ENCODE measurements at places on chromosomes 2 and 18.

- no peak for DNase-seq
Measured at GRCh38 chr2:175445281-175445680, 263.8 kb upstream of the ATP5MC3 start.

- no peak for DNase-seq
Measured at GRCh38 chr2:238856713-238857567, 9.1 kb downstream of the TWIST2 start.

GRCh38 chr2:120472891-120473309 is 127.0 kb downstream of the INHBB start:
- no peak for DNase-seq

DNA sequence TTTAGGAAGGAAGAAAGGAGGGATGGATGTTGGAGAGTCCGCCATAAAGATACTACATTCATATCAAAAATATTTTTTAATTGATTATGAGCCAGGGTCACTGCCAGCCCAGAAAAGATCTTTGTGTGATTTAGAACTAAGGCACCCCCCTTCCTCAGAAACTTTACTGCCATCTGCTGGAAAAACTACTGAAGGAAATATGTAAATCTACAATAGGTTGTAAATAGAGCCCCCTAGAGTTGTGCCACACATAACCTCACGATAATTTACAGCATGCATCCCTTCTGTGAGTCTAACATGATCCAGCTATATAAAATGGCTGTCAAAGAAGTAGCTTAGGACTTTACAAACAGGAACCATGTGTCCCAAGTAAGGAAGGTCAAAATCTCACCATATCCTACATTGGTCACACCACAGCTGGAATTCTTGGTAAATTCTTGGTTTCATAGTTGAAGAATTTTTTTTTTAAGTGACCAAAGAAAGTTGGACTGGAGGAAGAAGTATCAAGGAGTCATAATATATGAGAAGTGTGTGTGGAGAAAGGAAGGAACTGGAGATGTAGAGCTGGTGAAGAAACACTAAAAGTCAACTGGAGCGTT is 152.5 kb downstream of the CYP26B1 start:
- DNase-seq, result no peak

DNA sequence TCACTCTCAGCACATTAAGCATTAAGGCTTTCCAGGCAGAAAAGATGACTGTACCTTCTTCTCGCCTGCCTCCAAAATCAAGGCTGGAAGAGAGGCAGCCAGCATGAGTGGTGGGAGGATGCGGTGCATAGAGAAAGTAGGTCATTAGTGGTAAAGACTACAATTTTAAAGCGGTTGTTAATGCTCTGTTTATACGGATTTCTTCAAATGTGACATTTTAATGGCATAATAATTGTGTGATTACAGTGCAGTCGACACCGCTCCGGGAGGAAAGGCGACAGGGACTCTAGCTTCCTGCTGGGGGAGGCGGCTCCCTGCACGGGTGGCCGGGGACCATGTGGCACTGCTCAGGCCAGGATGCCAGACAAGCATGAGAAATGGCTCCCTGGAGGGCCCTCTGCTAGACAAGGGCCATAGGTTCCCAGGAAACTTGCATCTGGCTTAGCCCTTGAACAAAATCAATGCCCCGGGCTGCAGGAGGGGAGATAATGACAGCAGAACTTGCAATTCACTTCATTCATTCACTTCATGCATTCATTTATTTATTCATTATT is 129.6 kb downstream of the GALNT14 start:
- no peak for DNase-seq

DNA sequence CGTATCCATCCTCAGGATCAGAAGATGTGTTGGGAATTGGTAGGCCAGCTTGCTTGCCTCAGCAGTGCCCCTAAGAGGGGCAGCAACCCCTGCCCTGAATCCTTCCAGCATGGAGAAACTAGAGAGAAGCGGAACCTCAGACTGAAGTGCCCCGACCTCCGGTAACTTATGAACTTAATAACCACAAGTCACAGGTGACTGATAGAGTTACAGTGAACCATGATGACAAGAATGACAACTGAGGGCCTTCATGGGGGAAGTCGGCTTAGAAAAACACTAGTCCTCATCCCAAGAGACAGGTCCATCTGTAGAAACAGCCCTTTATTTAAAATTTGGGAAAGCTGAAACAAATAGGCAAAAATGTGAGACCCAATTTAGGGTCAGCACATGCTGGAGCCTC is 42.5 kb upstream of the TMEM87B start:
- no peak for DNase-seq

GRCh38 chr2:215832791-215833190 is 180.6 kb downstream of the MREG start:
- no peak for DNase-seq

- DNase-seq, result no peak
Measured at GRCh38 chr2:192128655-192129054, 66.1 kb downstream of the TMEFF2 start.

DNA sequence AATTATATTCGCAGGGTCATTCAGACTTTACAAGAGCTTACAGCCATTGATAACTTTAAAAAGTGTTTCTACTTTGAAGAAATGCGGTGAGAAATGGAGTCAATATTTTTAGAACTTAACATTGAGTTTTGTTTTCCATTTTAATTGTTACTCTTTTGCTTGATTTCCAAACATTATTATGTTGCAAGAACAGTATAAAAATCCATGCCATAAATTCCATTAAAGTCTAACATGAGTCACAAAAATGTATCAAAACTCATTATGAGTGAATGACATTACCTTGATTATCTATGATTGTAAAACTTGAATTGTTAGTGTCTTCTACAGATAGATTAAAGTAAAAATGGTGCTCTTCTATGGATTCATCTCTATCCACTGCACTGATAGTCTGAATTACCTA is 92.6 kb downstream of the CDH19 start:
- no peak for DNase-seq

- DNase-seq, result no peak
Measured at GRCh38 chr2:70443726-70444125, 109.9 kb downstream of the TGFA start.

- DNase-seq, result peak; percentile 18
Measured at GRCh38 chr2:112005406-112006075, 49.5 kb upstream of the TMEM87B start.

DNA sequence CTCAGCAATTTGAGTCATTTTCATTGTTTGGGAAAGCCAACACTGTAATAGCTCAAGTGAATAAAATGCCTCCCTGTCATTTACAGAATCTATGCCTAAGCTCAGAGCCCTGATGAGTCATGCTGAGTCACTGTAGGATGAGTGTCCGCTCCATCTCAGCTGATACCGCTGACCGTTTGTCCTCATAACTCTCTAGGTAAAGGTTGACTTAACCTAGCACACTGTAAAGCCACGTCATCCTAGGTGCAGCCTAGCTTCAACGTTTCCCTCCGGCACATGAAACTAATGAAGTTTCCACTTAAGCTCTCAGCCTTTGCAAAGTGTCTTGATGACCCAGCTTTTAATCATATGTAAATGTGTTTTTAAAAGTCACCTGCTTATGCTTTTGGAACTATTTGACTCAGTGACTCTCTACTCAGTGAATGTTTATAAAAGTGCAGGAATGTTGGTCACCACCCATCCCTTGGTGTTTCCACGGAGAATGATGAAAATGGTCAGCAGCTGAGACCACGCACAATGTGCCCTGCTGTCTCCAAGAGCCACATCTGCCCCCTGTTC is 154.0 kb downstream of the PMAIP1 start:
- DNase-seq, result no peak

- DNase-seq, result no peak
Measured at GRCh38 chr2:145038041-145038525, 518.2 kb upstream of the ZEB2 start.

DNA sequence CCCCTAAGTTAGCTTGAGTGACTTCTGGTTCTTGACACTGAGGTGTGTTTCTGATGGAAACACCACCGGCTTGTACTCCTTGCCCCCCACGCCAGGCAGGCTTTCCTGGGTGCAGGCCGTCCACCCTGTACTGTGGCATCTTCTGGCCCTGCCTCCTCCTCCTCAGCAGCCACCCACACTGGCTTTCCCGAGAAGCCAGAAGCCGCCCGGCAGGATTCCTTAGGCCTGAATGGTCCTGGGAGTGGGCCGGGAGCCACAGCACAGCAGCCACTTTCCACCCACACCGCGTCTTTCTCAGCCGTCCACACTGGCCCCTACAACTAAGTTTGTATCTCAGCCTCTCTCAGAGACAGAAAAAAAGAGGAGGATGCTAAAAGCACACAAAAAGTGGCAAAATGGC is 2.1 kb upstream of the HSBP1L1 start:
- DNase-seq, result no peak

DNA sequence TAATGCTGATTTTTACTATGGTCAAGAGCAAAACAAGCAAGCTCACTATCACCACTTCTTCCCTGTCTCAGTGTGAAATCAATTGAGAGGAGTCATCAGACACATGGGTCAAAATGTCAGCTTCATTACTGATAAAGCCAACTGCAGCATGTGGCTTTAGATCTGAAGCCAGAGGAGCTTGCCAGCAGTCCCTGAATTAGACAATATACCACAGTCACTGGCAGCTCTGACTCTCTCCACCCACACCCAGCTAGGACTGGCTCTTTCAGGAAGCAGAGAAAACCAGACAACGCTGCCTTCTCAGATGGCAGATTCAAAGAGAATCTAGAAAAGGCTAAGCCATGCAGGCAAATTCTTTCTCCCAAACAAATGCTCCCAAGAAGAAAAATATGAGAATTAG is 20.0 kb upstream of the ASB18 start:
- DNase-seq, result no peak

DNA sequence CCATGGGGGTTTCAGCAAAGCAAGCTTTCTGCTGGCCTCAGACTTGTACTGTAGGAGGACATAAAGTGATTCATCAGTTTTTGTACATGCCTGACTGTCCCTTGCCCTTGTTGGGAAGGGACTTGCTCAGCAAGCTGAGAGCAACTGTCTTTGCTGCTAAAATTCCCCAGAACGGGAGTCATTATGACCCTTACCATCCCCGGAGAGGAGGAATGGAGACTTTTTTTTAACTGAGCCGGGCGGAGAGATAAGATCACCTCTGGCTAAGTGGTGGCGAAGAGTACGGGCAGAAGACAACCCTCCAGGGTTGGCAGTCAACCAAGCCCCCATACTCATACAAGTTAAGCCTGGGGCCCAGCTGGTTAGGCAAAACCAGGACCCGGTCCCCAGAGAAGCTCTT is 20.4 kb upstream of the NAGK start:
- no peak for DNase-seq

GRCh38 chr2:10169581-10169980 is 47.0 kb downstream of the RRM2 start:
- DNase-seq, result no peak

- DNase-seq, result no peak
Measured at GRCh38 chr18:6624661-6625311, 104.7 kb upstream of the ARHGAP28 start.

DNA sequence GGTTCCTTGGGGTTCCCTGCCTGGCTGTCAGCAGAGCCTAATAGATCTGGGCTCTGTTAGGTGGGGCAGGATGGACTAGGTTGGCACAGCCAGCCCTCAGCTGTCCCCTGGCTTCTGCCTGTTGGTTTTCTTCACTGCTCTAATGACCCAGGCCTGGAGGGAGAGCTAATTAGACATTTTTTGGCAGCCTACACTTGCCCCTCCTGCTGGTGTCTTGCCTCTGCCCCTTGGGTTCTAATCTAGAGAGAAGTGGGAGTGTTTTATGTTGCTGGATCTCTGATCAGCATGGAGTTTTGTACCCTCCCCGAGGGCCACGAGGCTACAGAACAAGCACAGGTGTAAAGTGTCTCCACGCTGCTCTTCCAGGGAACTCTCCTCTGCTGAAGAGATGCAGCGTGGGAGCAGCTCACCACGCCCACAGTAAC is 199.4 kb upstream of the RASGRP3 start:
- no peak for DNase-seq

GRCh38 chr18:2070631-2071030 is 500.7 kb downstream of the METTL4 start:
- DNase-seq, result no peak

GRCh38 chr2:119545754-119546446 is 1.7 kb downstream of the CFAP221 start:
- DNase-seq, result no peak

DNA sequence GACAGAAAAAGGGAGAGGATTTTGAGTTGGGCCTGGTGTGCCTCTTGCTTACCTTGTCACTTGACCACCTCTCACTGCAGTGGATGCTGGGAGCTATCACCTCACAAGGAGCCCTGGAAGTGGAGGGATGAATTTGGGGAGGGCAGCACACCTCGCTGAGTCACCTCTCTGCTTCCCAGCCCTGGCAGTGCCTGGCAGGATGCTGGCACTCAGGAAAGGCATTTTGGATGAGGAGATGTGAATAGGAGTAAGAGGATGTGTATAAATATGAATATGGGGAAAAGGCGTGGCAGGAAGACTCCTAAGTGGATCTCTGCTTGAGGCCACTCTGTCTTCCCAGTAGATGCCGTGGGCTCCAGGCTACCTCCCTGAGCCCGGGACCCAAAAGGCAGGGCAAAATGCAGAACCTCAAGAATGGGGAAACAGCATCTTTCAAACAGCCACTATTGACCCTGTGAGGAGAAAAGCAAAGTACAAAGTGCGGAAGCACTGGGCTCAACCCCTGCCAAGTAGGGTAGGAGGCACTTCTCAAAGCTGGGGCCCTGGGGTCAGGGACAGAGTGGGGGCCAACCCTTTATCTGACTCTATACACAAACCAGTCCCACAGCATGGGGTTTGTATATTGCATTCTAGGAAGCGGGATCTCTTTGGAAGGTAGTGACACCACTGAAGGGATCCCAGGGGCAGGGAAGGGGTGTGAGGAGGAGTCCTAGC is 164.5 kb upstream of the GLI2 start:
- no peak for DNase-seq

GRCh38 chr2:13770279-13770678 is 862.2 kb upstream of the LRATD1 start:
- DNase-seq, result no peak

GRCh38 chr18:47418746-47419145 is 167.3 kb upstream of the SKOR2 start:
- DNase-seq, result no peak
